ENCODE measurements at places on chromosomes 6 and 20. TPM values are rescaled to one million over a fixed set of nuclear protein-coding genes. Genes with fewer than 3 reads are reported as not detected.

The CENPQ gene
- total RNA-seq = 6.1 TPM

The CDH4 gene
- 6.7 TPM for total RNA-seq

The TAGAP gene
- total RNA-seq = not detected

The PDE10A gene
- 28.6 TPM for total RNA-seq

The ASIP gene
- total RNA-seq = not detected

The PPP1R3G gene
- total RNA-seq = 2.0 TPM

The CD40 gene
- 4.9 TPM for total RNA-seq

The CCM2L gene
- total RNA-seq = 0.35 TPM

The MUC21 gene
- not detected for total RNA-seq
